Activated CD8-positive, alpha-beta memory T cell treated with anti-CD3 and anti-CD28 coated beads for 1 hour (primary cell): ENCODE measurements at places on chromosomes 6 and 20.

DNA sequence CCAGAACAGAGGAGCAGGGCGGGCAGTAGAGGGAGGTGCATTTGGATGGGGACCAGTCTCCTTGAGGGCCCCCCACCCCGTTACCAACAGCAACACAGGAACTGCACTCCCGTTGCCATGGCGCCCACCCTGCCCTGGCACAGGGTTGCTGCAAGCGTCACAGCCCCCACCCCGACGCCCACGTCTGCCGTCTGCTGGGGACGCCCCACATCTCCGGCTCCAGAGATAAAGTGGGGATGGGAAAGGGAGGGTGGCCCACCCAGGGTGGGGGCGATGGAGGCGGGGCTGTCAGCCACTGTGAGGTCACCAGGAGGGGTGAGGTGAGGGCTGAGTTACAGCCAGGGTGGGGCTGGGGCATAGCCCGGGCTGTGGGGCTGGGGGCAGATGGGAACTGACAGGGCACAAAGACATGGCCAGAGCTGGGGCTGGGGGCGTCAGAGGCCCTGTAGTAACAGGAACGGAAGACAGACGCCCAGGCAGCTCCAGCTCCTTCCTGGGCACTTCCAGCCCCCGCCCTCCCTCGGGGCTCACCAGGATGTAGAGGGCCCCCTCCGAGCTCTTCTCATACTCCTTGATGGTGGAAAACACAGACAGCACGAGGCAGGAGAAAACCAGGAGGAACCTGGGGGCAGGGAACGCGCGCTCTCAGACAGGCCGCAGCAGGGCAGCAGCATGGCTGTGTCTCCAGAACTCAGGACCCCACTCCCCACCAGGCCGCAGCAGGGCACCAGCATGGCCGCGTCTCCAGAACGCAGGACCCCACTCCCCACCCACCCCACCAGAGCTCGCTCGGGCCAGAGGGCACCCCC is 26.0 kb downstream of the KCNQ2 start:
- DNase-seq: no peak

DNA sequence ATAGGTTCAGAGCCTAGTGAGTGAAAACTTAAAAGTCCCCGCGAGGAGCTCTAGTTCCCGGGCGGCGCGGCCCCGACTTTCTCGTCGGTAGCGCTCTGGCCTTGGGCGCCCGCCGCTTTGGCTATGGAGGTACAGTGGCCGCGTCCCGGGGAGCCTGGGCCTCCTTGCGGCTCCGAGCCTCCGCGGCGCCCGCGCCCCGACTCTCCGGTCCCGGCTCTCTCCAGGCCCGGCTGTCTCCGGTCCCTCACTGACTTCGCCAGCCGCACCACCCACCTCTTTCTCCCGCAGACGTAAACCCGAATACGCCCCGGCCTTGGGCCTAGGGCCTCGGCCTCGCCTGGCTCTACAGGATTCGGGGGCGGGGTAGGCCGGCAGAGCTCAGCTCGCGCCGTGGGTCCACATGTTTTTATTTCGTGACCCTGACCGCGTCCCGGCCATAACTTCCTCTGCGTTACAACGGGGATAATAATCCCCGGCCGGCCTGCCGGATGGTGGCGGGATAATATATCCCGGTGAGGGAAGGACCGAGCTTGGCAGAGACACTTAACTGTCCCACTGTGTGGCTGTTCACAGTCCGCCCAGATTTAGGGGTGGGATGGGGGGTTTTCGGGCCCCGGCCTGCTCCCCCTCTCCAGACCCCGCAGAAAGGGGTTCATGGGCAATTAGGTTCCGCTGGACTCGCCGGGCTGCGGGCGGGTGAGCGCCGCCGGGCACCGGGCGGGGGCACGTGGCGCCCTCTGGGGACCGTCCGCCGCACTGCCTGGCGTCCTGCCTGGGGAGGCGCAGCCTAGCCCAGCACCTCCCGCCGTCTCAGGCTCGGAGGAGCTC is 10.0 kb upstream of the TBX18 start:
- no peak for DNase-seq

DNA sequence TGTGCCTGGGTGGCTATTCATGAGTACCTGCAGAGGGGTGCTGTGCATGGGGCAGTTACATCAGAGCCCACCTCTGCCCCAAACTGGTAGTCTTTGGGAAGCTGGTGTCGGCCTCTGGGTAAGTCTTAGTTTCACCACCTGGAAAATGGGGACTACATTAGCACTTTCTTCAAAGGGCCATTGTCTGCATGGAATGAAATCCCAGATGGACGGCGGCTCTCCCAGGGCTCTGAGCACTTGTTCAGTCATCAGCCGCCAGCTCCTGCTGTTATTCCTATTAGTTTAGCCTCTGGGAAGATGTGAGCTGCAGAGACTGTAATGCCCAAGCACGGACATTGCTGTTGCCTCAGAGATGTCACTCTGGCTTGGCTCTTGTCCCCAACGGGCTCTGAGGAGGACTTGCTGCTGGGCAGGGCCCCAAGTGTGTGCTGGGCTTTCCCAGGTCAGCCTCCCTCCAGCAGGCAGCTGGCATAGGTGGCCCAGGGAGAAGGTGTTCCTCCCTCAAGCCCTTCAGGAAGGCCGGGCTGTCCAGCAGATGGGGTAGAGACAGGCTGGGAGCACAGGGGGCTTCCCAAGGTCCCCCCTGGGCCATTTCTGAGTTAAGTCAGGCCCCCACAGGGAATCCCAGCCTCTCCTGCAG is 268.3 kb downstream of the TFAP2C start:
- DNase-seq: no peak

- DNase-seq: no peak
Measured at GRCh38 chr6:145561095-145562072, 173.9 kb downstream of the EPM2A start.

GRCh38 chr6:108739496-108740330 is 108.5 kb upstream of the ARMC2 start:
- no peak for DNase-seq

DNA sequence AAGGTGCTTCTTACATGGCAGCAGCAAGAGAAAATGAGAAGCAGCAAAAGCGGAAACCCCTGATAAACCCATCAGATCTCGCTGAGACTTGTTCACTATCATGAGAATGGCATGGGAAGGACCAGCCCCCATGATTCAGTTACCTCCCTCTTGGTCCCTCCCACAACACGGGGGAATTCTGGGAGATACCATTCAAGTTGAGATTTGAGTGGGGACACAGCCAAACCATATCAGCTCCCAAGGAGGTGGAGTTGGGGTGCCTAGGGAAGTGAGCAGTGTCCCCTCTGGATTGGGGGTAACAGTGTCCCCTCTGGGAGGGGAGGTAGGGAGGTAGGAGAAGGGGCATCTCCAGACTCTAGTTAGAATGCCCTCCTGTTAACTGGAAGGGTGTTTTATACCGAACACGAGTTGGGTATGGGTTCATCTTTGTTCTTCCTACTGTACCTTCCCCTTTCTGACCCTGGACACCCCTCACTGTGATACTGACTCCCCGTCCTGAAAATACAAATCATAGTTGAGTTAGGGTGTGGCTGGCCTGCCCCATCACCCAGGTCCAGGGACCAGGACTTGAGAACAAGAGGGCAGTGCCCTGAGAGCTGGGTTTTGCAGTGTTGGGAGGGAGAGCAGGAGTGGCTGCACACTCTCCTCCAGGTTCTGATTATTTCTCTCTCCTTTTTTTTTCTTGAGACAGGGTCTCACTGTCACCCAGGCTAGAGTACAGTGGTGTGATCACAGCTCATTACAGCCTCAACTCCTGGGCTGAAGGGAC is 62.0 kb downstream of the EFCAB8 start:
- no peak for DNase-seq

DNA sequence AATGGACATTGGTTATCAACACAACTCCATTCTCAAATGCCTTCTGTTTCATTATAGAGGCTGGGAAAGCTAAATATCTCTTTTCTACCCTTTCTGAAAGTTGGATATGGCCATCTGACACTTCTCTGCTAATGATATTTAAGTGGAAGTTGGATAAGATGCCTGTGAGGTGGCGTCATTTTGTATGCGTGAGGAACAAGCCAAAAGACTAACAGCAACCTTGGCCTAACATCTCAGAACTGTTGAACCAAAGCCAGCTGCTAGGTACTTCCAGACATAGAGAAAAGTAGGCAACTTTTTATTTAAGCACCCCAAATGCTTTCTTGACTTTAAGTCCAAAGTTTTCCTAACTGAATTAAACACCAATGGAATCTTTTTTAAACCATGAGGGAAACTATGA is 708.4 kb downstream of the CD109 start:
- DNase-seq: no peak

GRCh38 chr6:24228681-24229255 is 102.8 kb downstream of the NRSN1 start:
- DNase-seq: no peak

DNA sequence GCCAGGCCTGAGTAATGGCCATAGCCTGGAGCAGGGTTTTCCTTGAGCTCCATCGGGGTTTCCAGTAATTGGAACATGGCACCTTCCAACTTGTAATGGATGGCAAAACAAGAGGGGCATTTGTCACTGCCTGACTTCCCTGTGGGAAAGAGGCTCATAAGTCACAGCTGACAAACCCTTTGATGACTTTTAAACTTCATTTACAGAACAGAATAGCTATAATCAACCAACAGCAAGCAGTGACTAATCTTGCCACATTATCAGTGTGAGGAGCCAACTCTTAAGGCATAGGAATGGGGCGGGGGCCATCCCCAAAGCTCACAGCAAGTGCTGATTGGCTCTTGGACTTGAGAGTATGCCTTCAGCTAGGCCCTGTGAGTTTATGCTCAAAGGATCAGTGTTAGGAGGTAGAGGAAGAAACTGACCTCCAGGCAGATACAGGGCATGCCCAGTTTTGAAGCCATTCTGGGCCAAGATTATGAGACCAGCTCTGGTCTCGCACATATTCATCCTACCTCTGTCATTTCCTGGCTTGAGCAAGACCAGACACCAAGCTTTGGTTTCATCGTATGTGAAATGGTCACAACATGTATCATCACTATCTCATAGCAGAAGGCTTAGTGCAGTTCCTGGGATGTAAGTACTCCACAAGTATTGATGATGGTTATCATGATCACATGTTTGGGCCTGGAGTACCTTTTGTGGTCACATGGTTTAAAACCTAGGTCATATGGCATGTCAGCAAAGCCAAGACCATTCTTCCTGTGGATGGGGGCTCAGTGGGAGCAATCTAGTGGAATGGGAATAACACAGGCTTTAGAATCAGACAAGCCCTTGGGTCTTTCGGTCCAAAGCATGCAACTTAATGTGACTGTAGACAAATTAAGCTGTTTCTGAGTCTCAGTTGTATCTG is 49.2 kb downstream of the EIF2S2 start:
- no peak for DNase-seq

- no peak for DNase-seq
Measured at GRCh38 chr6:52186480-52186879, 305 bp downstream of the IL17A start.

DNA sequence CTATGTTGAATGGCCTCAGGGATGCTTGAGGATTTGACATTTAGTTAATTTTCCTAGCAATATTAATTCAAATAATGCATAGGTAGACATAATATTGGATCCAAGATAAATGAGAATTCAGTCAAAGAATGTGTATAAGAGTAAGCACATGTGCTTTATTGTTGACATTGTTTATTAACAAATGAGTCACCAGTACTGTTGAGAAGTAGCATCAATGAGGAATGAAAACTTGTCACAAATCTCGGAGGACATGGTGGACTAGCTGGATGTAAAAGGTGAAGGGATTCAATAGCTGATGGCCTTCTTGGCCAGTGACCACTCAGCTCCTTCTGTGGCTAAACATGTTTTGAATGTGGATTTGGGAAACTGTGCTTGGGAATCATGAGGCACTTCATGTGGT is 1137.0 kb downstream of the HACE1 start:
- DNase-seq: no peak

DNA sequence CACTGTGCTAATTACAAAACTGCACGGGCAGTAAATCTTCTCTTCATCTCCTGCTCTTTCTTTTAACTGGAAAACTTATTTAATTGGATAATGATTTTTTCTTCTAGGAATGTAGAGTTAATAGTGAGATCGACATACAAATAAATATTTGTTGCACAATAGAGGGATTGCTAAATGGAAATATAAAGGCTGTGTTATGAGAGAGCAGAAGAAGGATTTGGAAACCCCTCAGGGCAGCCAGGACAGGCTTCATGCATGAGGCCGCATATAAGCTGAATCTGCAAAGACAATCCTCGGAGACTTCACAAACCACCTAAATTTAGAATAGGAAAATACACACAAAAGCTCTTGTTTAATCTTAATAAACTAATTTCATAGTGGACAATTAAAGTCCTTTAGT is 2.9 kb upstream of the TAAR1 start:
- no peak for DNase-seq
